ENCODE measurements at places on chromosomes 3 and 15. TPM values are rescaled to one million over a fixed set of nuclear protein-coding genes. Genes with fewer than 3 reads are reported as not detected.

- DNase-seq: peak; percentile 93
Measured at GRCh38 chr15:60392986-60393790, 4.6 kb downstream of the ANXA2 start.

DNA sequence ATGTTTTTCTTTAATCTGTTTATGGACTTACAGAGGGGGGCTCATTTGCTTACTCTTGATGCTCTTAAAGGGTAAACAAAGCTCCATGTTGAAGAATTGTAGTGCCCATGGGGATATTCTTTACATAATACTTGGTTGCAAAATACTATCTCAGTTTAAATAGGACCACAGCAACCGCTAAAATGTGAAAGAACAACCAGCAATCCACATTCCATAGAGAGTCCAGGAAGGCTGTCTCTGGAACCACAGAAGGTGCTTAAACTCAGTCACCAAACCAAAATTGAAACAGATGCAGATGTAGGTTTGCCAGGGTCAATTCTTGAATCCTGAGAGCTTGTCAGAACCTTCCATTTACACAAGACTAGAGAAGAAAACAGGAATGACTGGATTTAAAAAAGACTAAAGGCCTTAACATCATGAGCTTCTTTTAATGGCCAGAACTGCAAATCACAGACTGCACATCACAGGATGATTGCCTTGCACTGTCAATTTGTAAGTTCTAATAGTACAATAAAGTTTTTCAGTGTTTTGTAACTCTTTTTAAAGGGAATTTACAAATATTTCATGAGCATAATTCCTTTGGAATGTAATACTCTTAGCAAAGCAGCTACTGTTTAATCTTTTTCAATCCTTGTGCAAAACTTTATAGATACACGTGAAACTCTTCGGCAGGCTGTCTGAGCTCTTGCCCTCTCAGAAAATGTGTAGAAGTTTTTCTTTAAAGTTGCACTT is 661.6 kb downstream of the SI start:
- DNase-seq: no peak

GRCh38 chr3:149019580-149019979 is 28.2 kb downstream of the GYG1 start:
- no peak for DNase-seq

The NANOGP8 gene
- total RNA-seq: not detected

The RBPMS2 gene
- total RNA-seq: not detected
